ENCODE measurements at places on chromosomes 11 and 22.

- DNase-seq = no peak
Observed at GRCh38 chr11:1559111-1559951, 12.7 kb downstream of the DUSP8 start.

DNA sequence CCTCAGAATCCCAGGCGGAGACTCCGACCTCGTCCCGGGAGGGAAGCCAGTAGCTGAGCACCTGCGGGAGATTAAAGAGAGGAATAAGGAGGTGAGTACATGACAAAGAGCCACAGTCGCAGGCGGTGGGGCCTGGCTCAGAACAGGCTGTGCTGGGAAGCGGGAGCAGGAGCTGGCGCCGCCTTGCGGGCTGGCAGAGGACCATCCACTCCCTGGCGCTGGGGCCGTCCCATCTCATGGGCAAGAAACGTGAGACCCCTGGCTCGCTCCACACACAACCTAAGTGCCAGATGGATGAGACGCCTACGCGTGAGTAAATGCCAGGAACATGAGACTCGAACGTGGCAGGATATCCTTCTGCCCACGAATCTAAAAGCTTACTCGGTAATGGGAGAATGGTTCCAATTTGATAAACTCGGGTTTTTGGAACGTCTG is 6.3 kb downstream of the CEND1 start:
- peak; percentile 52 for DNase-seq

GRCh38 chr11:81253244-81253643 is 1480.4 kb downstream of the FAM181B start:
- DNase-seq = no peak

DNA sequence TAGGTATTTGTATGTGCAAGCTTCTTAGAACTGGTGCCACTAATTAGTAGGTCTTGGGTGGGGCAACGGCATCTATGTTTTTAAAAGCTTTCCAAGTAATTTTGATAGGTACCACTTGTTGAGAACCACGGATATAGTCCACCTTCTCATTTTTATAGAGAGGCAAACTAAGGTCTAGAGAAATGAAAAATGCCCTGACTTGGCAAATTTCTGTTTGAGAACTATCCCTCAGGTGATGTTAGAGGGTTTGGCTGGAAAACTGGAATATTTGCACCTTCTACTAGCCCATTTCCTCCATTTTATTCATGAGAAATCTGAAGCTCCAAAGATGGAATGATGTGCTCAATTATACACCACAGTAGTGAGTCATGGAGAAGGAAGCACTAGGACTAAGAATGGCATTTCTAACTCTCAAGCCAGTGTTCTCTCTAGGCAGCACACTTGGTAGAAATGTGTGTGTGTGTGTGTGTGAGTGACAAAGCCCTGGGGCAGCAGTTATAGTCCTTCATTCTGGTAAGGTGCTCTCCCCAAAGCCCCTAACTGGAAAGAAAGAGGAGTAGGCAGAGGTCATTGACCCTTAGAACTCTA is 1.8 kb upstream of the TMEM86A start:
- no peak for DNase-seq

- no peak for DNase-seq
Observed at GRCh38 chr22:50630376-50630775, 2.4 kb upstream of the ARSA start.

- DNase-seq = no peak
Observed at GRCh38 chr22:19290400-19291217, 910 bp downstream of the CLTCL1 start.

DNA sequence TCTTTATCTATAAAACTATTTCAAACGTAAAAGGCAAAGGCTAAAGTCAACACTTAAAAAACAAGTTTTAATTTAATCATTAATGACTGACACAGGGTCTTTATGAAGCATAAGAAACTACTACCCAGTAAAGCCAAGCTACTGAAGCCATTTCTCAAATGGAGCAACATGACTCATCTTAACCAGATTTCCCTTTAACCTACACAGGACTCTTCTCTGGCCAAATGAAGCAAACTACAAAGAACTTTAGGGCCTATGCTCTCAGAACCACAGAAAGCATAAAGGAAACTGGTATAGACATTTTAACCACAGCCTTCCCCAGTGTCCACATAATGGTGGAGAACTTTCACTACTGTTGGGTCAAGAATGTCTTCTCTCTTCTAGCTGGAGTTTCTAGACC is 34.7 kb downstream of the ALG9 start:
- DNase-seq = no peak

- no peak for DNase-seq
Observed at GRCh38 chr22:19480173-19480568, 451 bp downstream of the CDC45 start.

GRCh38 chr11:2466069-2466801 is 21.4 kb downstream of the KCNQ1 start:
- no peak for DNase-seq

DNA sequence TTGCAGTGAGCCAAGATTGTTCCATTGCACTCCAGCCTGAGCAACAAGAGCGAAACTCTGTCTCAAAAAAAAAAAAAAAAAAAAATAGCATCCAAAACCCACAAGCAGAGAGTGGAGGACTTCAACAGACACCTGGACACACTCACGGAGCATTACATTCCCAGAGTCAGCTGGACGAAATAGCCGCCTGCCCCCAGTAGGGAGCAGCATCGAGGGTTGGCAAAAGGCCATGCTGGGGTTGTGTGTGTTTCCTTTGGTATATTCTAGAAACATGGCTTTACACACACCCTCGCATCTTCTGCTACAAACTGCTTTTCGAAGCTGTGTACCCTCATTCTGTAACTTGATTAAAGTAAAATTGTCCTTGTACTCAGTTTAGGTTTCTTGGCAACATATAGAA is 5.3 kb downstream of the ADA2 start:
- DNase-seq = no peak

DNA sequence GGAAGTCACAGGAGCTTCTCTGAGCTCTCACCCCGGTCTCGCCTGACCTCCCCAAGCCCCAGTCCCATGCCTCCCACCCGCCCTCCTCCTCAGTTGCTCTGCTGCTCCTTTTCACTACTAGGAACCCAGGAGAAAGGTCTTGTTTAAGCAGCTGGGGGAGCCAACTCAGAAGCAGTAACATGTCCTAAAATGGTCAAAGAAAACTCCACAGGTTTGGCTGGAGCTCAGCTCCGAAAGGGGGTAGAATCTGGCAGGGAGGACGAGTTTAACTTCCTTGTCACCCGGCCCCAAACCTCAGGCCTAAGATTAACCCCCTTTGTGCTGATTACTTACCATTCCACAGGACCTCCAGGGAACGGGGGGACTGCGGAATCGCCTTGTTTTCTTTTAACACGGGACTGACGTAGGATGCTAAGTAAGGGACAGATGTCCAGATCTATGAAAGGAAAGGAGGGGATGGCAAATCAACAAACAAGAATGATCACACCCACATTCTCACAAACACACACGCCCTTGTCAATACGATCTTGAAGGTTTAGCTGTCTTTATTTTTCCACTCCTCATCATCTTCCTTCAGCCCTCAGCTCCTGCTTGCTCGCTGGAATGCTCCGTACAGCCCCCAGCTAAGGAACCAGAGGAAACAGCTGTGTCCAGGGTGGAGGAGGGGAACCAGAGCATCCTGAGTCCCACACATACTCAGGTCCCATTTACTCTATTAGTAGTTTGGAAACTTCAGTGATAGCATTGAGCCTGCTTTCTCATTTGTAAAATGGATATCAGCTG is 13.5 kb downstream of the PCSK7 start:
- no peak for DNase-seq

- DNase-seq = no peak
Observed at GRCh38 chr22:34943830-34944229, 122.1 kb upstream of the ISX start.

DNA sequence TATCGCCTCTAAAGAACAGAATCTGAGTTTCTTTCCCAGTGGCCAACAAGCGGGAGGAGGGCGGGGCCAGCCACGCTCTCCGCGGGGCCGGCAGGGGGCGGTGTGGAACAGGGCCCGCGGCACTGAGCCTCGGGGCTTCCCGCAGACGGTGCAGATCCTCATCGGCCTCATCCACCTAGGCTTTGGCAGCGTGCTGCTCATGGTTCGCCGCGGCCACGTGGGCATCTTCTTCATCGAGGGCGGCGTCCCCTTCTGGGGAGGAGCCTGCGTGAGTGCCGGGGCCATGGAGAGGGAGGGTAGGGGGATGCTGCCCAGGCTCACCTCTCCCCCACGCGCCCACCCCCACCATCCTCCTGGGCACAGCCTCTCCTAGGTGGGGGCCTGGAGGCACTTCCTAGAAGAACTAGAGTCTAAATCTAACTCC is 10.7 kb downstream of the MS4A15 start:
- no peak for DNase-seq

- DNase-seq = no peak
Observed at GRCh38 chr11:71268706-71269321, 16.4 kb upstream of the SHANK2 start.

DNA sequence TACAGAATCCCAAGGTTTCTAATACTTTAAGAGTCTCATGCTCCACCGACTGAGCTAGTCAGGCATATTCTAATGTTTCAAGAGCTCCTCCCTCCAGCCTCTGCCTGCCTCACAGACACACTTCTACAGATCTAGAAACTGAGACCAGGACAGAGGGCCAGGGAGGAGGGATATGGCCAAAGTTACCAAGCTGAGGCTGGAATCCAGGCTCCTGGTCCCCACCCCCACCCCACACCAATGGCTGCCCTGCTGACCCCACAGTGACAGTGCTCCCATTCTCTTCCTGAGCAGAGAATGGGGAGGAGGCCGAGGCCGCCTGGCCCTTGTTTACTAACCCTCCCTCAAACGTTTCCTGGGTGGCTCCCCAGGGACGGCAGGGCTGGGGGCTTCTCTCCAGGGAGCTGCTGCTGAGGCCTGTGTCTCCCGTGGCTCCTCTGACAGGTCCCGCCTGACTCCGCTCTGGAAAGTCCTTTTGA is 2.2 kb downstream of the PLEKHB1 start:
- DNase-seq = no peak

DNA sequence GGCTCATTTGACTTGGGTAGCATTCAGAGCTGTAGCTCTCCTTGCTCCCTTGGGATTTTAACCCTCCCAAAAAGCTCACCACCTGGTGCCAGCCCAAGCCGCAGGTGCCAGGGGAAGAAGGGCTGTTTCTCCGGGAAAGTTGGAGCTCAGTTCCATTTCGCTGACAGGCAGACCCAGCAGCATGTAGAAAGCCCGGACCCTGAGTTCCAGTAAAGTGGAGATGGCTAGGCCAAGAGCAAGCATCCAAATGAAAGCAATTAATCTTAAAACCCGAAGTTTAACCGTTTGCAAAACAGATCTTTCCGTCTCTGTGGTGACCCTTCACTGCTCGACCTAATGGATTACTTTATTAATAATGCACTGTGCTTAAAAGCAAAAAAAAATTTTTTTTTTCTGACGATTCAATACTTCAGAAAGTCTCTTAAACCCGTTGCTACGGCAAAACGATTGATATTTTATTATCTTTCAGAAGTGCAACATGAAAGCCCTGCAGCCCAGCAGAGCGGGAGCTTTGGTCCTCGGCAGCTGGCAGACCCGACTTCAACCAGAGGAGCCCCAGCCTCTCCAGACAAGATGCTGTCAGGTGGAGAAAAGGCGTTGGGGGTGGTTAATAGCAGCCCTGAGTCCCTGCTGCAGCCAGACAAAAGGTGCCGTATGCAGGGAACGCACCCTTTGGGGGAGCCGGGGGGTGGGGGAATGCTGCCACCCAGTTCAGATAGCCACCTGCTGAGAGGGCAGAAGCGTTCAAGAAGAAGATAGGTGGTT is 3.3 kb downstream of the LMO1 start:
- no peak for DNase-seq

GRCh38 chr22:35914665-35915476 is 113.8 kb downstream of the RBFOX2 start:
- DNase-seq = peak; percentile 79

DNA sequence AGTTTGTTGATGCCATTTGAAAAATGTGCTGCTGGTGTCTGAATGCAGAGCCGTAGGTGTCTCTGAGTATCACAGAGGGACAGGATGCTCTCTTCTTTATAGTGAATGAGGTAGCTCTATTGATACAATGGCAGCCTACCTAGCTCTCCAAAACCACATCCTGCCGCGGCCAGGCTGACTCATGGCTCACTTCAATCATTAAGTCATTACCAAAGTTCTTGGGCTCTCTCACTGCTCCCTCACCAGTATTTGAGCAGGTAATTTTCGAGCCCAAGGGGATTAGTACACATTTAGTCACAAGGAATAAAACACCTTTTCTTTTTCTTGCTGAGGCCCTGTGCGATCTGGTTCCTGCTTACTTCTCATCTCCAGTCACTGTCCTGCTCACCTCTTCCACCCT is 509.0 kb upstream of the LARGE1 start:
- DNase-seq = no peak

DNA sequence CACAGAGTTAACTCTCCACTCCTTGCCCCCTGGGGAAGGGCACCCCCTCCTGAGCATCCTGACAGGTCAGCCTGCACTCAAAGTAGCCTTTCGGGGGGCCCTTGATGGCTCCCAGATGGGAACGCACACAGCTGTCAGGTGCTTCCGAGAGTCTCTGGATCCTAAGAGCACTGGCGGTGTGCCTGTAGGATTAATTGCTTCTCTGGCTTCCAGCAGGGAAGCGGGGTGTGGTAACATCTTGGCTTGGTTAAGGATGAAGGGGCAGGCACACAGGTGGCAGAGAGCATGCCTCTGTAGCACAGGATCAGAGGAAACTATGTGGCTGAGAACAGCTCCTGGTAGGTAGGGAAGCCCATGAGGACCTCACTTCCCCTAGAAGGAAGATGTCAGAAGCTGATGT is 199.8 kb downstream of the MIAT start:
- no peak for DNase-seq

DNA sequence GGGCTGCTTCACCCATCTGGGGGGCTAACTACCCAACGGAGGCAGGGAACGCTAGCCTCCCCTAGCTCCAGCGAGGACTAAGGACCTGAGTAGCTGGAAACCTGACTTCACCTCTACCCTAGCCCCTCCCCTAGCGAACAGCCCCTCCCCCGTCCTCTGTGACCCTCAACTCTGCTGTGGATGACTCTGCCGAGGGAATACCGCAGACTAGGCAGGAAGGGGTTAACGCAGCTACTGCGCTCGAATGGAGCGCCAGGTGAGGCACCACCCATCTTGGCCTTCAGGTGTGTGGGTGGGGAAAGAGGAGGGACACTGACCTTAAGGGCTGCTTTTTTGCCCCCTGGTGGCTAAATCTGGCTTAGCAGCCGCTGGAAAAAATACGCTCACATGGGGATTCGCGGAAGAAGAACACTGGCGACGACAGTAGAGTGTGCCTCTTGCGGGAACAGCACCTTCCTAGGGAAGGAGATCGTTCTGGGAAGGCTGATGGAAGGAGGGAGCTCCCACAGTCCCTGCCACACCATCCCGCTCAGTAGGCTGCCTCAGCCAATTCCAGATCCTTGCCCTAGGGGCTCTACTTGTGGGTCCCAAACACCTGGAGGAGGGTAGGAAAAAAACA is 4.5 kb upstream of the BCL9L start:
- peak; percentile 54 for DNase-seq

DNA sequence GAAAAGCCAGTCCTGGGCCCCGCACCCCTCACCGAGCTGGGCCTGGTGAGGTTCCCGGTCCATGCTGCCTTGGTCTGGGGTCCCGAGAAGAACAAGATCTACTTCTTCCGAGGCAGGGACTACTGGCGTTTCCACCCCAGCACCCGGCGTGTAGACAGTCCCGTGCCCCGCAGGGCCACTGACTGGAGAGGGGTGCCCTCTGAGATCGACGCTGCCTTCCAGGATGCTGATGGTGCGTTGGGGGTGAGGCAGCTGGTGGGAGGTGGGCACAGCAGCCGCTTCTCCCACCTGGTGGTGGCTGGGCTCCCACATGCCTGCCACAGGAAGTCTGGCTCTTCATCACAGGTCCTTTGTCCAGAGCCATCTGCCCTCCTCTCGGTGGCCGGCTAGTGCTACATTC is 4.5 kb upstream of the SMARCB1 start:
- DNase-seq = no peak

Measured in NCI-H2227 treated with DMSO at 0.1 percent for 48 hours (cell line).